ENCODE measurements at places on chromosomes 11 and 22. TPM values are rescaled to one million over a fixed set of nuclear protein-coding genes. Genes with fewer than 3 reads are reported as not detected.

DNA sequence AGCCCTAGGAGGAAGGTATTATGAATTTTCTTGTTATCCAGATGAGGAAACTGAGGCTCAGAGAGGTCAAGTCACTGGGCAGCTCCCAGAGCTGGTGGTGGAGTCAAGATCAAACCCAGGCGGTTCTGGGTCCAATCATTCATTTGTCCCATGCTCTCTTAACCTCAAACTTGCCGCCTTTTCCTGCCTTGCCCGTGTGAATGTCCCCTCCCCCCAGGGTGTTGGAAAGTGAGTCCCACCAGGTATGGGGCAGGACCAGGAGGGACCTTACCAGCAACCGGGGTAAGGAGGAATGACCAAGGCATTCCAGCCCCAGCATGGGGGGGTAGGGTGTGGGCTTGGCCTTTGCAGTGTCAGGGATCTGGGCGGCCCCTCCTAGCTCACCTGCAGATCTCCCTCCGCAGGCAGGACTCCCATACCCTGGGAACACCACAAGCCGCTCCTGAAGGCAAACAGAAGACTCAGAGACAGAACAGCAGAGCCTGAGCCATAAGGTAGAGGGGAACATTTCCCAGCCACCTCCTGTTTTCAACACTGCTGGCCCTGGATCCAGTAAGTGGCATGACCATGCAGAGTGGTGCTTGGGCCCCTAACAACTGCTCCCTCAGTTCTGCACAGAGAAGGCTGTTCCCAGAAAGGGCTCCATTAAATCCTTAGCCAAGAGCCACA is 41.2 kb upstream of the SYT7 start:
- no peaks in the 10 kb centered on the region for H3K4me1 ChIP-seq
- H3K27me3 ChIP-seq: peaks cover 11% of the 10 kb centered on the region
- H3K36me3 ChIP-seq: no peaks in the 10 kb centered on the region
- DNase-seq: no peak
- H3K27ac ChIP-seq: no peak overlapping the region
- no peak overlapping the region for H3K4me3 ChIP-seq

DGCR6 gene
- 1.1 TPM for total RNA-seq

GRCh38 chr11:30788849-30789248 is 202.7 kb upstream of the MPPED2 start:
- DNase-seq: no peak
- no peaks in the 10 kb centered on the region for H3K36me3 ChIP-seq
- no peak overlapping the region for H3K27ac ChIP-seq

FXYD6 gene
- total RNA-seq: 18.1 TPM

DNA sequence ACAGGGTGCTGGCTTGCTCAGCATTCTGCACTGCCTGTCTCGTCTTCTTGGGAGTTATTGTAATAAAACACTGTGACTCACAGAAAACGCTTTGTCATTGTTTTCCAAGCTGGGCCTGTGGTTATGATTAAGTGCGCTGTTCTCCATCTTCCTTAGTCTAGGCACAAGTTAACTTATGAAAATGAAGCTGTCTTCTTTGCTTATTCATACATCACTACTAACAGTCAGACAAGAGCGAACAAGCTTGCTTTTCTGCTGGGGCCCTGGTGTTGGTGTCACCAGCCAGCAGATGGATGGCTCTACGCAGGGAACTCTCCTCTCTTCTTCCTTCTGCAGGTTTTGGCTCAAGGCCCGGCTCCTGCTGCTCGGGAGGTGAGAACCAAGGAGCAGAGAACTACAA is 380.1 kb upstream of the SYN3 start:
- H3K27ac ChIP-seq: no peak overlapping the region
- H3K36me3 ChIP-seq: no peaks in the 10 kb centered on the region
- H3K4me3 ChIP-seq: no peak overlapping the region
- H3K4me1 ChIP-seq: no peaks in the 10 kb centered on the region

DNA sequence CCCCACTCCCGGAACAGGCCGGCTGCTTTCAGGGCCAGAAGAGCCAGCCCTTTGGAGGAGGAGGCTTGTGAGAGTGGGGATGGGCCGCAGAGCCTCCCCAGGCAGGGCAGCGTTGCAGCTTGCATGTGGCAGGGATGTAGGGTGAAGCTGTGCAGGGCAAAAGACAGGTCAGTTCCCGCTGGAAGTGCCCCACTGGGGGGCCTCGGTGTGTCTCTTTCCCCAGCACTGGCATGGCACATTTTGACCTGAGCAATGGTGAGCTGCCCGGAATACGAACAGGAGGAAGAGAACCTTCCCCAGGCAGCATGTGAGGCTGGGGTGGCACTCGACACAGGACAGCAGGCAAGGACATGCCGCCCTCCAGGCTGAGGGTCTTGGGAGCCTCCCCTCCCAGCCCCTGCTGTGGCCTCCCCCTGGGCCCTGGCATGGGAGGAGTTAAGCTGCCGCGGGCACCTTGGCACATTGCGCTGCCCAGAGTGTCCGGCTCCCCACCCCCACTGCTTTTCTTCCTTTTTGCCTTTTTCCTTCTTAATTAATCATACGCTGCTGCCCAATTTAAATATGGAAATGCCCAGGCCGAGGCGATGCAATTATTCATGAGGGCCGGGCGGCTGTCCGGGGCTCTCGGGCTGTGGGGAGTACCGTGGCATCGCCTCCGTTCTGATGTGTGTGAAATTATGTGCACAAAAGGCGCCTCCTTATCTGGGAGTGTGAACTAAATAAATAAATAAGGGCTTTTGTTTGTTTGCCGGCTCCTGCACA is 76.0 kb upstream of the WNT7B start:
- H3K4me3 ChIP-seq: no peak overlapping the region
- no peaks in the 10 kb centered on the region for H3K36me3 ChIP-seq
- no peak overlapping the region for H3K27ac ChIP-seq
- H3K4me1 ChIP-seq: peaks cover 2% of the 10 kb centered on the region

OR10A2 gene
- total RNA-seq: not detected

SPDYC gene
- total RNA-seq: not detected

- peaks cover 7% of the 10 kb centered on the region for H3K27me3 ChIP-seq
- H3K4me3 ChIP-seq: no peak overlapping the region
- H3K27ac ChIP-seq: no peak overlapping the region
- H3K36me3 ChIP-seq: peaks cover 4% of the 10 kb centered on the region
These were observed 10.7 kb upstream of the DSCAML1 start for GRCh38 chr11:117807482-117808327.

CHRM1 gene
- not detected for total RNA-seq

DNA sequence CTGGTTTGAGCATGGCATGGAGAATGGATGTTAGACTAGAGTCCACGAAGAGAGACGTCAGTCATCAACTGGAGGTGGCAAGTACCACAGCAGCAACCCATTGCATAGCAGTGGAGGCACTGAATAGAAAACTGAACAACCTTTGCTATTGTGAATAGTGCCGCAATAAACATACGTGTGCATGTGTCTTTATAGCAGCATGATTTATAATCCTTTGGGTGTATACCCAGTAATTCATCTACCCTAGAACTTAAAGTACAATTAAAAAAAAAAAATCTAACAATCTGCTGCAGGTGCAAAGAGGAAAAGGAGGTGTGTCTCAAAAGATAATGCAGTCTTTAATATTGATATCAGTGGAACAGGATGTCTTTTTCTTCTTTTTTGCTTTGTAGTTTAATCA is 443.4 kb upstream of the ISX start:
- H3K27ac ChIP-seq: no peak overlapping the region
- H3K4me1 ChIP-seq: no peaks in the 10 kb centered on the region
- no peak for DNase-seq
- H3K27me3 ChIP-seq: peaks cover 3% of the 10 kb centered on the region
- H3K36me3 ChIP-seq: no peaks in the 10 kb centered on the region

DNA sequence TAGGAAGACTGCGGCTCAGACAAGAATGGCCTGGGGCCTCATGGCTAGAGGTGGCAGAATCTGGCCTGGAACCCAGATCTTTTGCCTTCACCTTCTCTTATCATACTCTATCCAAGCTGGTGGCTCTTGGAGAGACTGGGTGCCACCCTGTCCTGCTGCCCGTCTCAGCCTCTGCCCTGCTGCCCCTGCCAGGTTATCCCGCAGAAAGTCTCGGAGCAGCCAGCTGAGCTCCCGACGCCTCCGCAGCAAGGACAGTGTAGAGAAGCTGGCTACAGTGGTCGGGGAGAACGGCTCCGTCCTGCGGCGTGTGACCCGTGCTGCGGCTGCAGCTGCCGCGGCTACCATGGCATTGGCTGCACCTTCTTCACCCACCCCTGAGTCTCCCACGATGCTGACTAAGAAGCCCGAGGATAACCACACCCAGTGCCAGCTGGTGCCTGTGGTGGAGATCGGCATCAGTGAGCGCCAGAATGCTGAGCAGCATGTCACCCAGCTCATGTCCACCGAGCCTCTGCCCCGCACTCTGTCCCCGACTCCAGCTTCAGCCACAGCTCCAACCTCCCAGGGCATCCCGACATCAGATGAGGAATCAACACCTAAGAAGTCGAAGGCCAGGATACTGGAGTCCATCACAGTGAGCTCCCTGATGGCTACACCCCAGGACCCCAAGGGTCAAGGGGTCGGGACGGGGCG is 5.9 kb downstream of the INCENP start:
- DNase-seq: no peak
- no peak overlapping the region for H3K27ac ChIP-seq

NOX4 gene
- total RNA-seq: 11.5 TPM

- peak overlapping the region; percentile 90 for H3K27ac ChIP-seq
- peaks cover 42% of the 10 kb centered on the region for H3K4me1 ChIP-seq
- peak overlapping the region; percentile 47 for H3K4me3 ChIP-seq
- peaks cover 3% of the 10 kb centered on the region for H3K36me3 ChIP-seq
- peak; percentile 28 for DNase-seq
- H3K27me3 ChIP-seq: peaks cover 10% of the 10 kb centered on the region
These were observed 40.8 kb upstream of the IGSF9B start for GRCh38 chr11:133997554-133997953.

PKP3 gene
- 0.49 TPM for total RNA-seq

DNA sequence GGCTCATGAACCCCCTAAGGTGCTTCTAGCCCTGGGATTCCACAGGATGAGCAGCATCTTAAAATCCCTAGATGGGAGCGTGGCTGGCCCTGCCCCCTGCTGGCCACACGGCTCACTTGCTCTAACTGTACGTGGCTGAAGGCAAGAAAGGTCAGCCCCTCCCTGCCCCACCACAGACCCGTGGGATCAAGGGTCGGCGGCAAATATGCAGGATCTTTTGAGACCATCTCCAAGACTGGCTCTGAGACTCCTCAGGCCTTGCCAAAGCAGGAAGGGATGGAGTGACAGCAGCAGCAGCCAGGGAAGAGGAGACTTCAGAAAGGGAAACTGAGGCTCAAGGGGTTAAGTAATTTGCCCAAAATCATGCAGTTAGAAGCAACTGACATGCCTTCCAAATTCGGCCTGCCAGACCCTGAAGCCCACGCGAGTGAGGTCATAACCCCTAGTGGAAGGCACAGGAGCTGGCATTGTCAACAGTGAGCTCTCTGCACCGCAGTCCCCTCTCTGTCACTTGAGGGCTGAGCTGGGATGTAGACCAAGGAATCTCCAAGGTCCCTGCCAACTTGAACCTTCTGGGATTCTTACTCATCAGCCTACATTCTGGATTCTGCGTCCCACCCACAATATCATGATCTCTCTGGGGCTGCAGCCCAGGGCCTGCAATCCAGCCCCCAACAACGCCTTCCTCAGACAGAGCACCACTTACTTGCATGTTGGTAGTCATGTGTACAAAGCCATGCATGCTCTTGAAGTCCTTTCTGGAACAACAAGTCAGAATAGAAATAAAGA is 31.4 kb downstream of the CREB3L1 start:
- no peaks in the 10 kb centered on the region for H3K27me3 ChIP-seq
- peak; percentile 78 for DNase-seq
- no peaks in the 10 kb centered on the region for H3K4me1 ChIP-seq
- peaks cover 6% of the 10 kb centered on the region for H3K36me3 ChIP-seq

DNA sequence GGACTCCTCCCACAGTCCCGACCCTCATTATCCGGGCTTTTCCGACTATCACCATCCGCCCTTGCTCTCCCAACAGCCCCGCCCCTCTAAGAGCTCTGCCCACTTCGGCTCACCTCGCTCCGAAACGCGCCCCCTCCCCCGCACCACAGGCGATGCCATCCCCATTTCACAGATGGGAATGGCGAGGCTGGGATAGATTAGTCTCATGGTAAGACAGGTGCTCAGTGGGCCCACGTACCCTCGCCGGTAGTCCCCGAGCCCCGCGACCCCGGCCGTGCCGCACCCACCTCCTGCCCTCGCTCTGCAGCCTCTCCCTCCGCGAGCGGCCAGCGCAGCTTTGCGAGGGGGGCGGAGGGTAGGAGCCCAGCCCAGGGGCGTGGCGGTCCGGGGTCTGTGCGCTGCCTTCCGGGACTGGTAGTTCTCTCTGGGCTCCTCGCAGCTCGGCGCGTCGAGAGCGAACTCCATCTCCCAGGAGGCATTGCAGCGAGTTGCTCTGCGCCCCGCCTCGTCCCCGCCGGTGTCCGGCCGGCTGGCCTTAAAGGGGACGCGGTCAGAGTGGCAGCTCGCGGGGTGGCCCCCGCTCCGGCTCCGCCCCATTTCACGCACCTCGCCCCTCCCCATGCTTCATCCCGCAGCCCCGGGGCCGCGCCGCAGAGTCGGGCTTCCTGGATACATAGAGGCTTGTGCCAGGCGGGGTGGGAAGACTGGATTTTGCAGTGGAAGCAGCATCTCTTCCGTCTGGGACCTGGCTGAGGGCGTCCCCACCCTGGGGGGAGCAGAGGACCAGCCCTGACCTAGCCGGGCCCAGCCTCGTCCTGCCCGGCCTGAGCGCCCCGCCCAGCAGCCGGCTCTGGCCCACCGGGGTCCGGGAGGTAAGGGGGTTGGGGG is at the start of the genes KCTD21 and USP35:
TSS of gene KCTD21 (minus strand) at position 341 of the 888 bp plus-strand sequence. CDS start 14,072 bp downstream, outside the sequence.
TSS of gene USP35 (plus strand) at position 634 of the 888 bp plus-strand sequence. CDS start 7,327 bp downstream, outside the sequence.
- peak within 1 kb of the TSS; percentile 61 for H3K27ac ChIP-seq
- H3K36me3 ChIP-seq: peaks cover 6% of the 10 kb centered on the region
- DNase-seq: peak; percentile 96
- peaks cover 6% of the 10 kb centered on the region for H3K27me3 ChIP-seq
- peak within 1 kb of the TSS; percentile 99 for H3K4me3 ChIP-seq

OR5AP2 gene
- total RNA-seq: not detected

Data from endothelial cell (in vitro differentiated cells).